Fibroblast of lung (primary cell): ENCODE measurements at places on chromosomes 3 and 15. TPM values are rescaled to one million over a fixed set of nuclear protein-coding genes. Genes with fewer than 3 reads are reported as not detected.

ADAMTS17 gene
- under 0.01 and 0.17 TPM in 2 replicates for total RNA-seq

GOLGA8G gene
- not detected in 2 replicates for total RNA-seq

FRMD5 gene
- total RNA-seq, result 1.3 and 4.3 TPM in 2 replicates

LRRC31 gene
- not detected in 2 replicates for total RNA-seq

ATP13A5 gene
- total RNA-seq, result not detected in 2 replicates

KIF23 gene
- 3.1 and 16.5 TPM in 2 replicates for total RNA-seq

IL5RA gene
- not detected in 2 replicates for total RNA-seq

TRAT1 gene
- not detected in 2 replicates for total RNA-seq

DNA sequence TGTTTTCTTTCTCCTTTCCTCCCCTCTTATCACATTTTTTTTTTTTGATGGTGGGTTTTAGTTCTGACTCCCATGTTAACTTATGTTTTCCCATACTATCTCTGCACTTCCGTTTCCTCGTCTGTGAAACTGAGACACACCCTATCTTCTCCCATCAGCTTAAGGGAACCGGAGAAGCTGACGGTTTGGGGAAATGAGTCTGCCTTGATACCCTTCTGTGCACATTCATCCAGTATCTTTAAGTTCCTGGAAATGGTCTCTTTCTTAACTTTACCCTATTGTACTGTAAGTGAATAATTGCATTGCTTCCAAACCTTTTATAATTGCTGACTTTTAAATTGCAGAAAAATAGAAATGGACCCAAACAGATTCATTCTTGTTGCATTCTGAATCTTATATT, 26.2 kb upstream of the CFAP161 start:
- no peak overlapping the region for H3K27ac ChIP-seq
- H3K4me1 ChIP-seq, result no peaks in the 10 kb centered on the region
- DNase-seq, result no peak
- no peak overlapping the region for H3K4me3 ChIP-seq
- no peaks in the 10 kb centered on the region for H3K27me3 ChIP-seq
- H3K36me3 ChIP-seq, result no peaks in the 10 kb centered on the region

DNA sequence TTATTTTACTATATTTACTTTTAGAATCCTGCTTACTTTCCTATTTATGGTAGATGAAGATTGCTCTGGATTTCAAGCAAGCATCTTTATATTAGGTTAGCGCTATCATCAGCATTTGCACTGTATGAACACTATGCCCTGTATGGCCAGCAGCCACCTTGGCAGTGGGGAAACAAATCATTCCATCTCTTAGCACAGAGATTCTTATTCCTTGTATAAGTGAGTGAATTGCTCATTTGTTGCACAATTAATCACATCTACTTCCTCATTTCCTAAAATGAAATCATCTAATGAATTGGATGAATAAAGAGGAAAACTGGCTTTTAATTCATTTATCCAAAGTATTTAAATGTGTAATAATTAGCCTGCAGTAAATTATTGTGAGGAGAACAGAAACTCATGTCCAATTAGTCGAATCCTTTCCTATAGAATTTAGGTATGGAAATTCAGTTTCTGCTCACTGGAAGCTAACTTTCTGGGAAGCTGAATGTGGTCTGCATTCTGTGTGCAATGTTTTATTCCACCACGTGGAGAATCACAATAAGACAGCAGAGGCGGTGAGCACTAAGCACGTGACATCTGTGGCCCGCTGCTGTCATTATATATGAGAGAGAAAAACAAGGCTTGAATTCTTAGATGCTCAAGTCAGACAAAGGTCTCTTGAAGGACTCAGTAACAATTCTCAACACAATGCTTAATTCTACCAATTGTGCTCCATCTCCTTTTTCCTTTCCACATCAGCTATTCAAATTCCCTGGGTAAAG, 93.4 kb downstream of the PEX5L start:
- H3K27ac ChIP-seq, result no peak overlapping the region
- no peak overlapping the region for H3K4me3 ChIP-seq
- DNase-seq, result peak; percentile 8
- H3K4me1 ChIP-seq, result no peaks in the 10 kb centered on the region
- H3K27me3 ChIP-seq, result no peaks in the 10 kb centered on the region

GRCh38 chr3:161700998-161701397, 204.4 kb downstream of the OTOL1 start:
- H3K36me3 ChIP-seq, result no peaks in the 10 kb centered on the region
- no peak for DNase-seq
- no peak overlapping the region for H3K27ac ChIP-seq
- no peaks in the 10 kb centered on the region for H3K4me1 ChIP-seq
- no peak overlapping the region for H3K4me3 ChIP-seq

GRCh38 chr3:12024959-12025570, 20.9 kb downstream of the SYN2 start:
- DNase-seq, result no peak
- H3K27ac ChIP-seq, result no peak overlapping the region
- no peaks in the 10 kb centered on the region for H3K36me3 ChIP-seq
- no peaks in the 10 kb centered on the region for H3K27me3 ChIP-seq
- H3K4me1 ChIP-seq, result no peaks in the 10 kb centered on the region
- H3K4me3 ChIP-seq, result no peak overlapping the region

GRCh38 chr3:13365390-13366379, 54.4 kb downstream of the NUP210 start:
- no peak overlapping the region for H3K4me3 ChIP-seq
- no peaks in the 10 kb centered on the region for H3K36me3 ChIP-seq
- H3K27ac ChIP-seq, result no peak overlapping the region
- peaks cover 2% of the 10 kb centered on the region for H3K4me1 ChIP-seq

DNA sequence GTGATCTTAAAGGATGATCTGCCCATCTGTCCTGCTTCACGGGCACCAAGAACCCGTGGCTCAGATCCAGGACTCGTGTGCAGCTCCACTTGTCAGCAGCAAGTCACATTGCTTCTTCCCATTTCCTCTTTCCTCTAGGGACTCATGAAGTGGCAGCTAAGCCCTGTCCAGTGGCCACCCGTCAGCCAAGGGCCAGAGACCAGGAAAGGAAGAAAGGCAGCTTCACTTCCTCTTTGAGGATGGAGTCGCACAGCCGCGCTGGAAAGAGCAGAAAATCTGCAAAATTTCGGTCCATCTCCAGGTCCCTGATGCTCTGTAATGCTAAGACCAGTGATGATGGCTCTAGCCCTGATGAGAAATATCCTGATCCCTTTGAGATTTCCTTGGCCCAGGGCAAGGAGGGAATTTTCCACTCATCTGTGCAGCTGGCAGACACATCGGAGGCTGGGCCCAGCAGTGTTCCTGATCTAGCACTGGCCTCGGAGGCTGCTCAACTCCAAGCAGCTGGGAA, 28.5 kb downstream of the IL16 start:
- H3K27ac ChIP-seq, result no peak overlapping the region
- DNase-seq, result no peak
- H3K27me3 ChIP-seq, result no peaks in the 10 kb centered on the region
- peaks cover 5% of the 10 kb centered on the region for H3K4me1 ChIP-seq
- H3K4me3 ChIP-seq, result no peak overlapping the region

DNA sequence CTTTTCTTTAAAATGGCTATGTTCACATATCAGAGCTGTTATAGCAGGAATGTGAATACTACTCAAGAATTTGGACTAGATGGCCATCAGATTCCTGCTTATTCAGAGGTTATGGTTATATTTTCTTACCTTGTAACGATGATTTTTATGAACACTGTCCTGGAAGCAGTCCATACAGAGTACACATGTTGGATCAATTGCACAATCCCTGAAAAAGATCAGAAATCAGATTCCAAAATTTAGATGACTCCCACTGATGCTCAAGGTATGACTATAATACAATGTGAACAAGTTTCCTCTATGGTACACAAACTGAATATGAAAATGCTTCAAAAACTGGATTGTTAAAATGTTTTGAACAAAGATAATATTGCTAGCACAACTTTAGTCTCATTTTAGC, 23.3 kb downstream of the UBR1 start:
- no peaks in the 10 kb centered on the region for H3K27me3 ChIP-seq
- no peak overlapping the region for H3K4me3 ChIP-seq
- H3K4me1 ChIP-seq, result peaks cover 3% of the 10 kb centered on the region
- no peak overlapping the region for H3K27ac ChIP-seq
- H3K36me3 ChIP-seq, result no peaks in the 10 kb centered on the region
- no peak for DNase-seq

GRCh38 chr3:156633335-156633734, 41.1 kb upstream of the TIPARP start:
- H3K27me3 ChIP-seq, result no peaks in the 10 kb centered on the region
- H3K27ac ChIP-seq, result no peak overlapping the region
- no peaks in the 10 kb centered on the region for H3K36me3 ChIP-seq
- H3K4me1 ChIP-seq, result peaks cover 2% of the 10 kb centered on the region

GRCh38 chr15:100463515-100463914, 65.2 kb downstream of the CERS3 start:
- H3K27ac ChIP-seq, result no peak overlapping the region
- DNase-seq, result no peak
- H3K36me3 ChIP-seq, result no peaks in the 10 kb centered on the region
- H3K27me3 ChIP-seq, result no peaks in the 10 kb centered on the region
- no peaks in the 10 kb centered on the region for H3K4me1 ChIP-seq
